Hematopoietic multipotent progenitor cell treated with erythropoietin and hydrocortisone succinate and interleukin-3 and kit ligand, for 17 days (in vitro differentiated cells): ENCODE measurements at places on chromosomes 1 and 21.

DNA sequence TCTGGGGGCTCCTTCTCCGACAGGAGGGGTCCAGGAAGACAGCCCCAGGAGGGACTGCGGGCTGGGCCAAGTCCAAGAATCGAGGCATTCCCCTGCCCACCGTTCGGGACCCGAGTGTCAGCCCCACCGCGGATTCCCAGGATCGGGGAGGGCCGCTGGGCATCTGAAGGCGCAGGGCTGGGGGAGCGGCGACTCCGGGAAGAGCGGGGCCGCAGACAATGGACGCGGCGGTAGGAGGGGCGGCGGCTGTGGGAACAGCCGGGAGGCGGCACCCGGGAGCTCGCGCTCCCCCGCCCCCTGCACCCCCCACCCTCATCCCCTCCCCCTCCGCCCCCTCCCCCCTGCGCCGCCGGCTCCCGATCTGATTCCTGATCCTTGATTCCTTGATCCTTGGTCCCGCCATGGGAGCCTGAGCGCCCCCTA is at the start of gene VANGL2:
TSS of gene VANGL2 (plus strand) at position 342 of the 423 bp plus-strand sequence. CDS start 15,274 bp downstream, outside the sequence.
- DNase-seq: no peak

DNA sequence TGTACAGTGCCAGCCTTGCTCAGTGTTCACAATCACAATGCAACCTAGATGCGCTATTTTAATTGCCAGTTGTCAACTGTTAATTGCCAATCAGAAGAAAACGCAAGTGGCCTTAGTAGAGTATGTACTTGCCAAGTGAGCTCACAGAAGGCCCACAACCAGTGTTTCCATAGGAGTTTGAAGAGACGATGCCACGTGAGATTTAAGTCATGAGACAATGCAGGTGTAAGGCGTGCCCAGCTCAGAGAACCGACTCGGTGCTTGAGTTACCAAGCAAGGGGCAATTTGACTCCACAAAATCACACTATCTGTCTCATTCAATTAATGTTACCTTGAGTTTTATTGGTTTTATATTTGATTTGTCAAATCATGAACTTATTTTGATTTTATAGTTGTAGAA is 65.6 kb downstream of the TEX35 start:
- no peak for DNase-seq

DNA sequence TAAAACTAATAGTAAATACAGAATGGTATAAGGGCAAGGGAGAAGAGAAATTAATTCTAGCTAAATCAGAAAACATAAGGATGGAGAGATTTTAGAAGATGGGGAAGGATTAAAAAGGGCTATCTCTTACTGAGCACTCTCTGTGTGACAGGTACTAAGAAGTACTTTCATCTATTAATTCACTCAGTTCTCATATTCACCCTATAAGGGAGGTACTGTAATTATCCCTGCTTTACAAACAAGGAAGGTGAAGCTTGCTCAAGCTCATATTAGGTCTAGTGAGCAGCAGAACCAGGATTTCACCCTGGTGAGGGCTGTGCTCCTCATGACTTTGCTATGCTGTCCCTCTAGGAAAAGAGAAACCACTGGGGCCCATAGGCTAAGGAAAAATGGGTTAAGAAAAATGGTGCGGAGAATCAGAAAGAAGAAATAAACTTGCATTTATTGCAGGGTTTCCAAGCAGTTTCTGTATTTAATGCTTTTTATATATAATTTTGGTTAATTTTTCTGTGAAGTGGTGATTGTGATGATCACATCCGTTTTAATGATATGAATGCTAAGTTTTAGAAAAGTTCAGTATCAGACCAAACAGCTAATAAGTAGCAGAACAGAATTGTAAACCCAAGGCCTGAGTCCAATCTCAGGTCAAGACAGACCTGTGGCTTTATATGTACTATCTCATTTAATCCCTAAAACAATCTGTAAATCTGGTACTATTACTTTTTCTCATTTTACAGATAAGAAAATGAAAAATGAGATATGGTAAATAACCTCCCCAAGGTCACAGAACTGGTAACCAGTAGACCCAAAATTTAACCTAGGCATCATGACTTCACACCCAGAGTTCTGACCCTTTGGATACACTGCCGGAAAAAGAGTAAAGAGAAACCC is 1.7 kb downstream of the PCNX2 start:
- DNase-seq: no peak

- no peak for DNase-seq
Observed at GRCh38 chr1:51693419-51694155, 76.7 kb downstream of the OSBPL9 start.

DNA sequence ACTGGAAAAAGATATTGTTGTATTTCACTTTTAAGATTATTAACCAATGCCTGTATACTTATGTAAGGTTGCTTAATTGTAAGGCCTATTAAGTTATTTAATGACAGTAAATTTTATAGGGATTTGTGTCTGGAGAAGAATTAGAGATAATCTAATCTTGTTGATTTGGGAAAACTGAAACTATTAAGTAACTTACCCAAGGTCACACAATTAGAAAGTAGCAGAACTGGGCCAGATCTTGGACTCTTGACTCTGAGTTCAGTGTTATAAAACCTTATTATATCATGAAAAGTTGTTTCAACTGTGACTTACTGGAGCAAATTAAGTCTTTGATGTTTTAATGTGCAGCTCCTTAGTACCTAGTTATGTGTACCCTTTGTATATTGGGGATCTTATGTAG is 38.5 kb downstream of the CAMTA1 start:
- no peak for DNase-seq

- DNase-seq: no peak
Observed at GRCh38 chr1:210293171-210293607, 35.5 kb upstream of the HHAT start.

- DNase-seq: peak; percentile 33
Observed at GRCh38 chr1:219174460-219175211, 958 bp downstream of the LYPLAL1 start.

GRCh38 chr21:39612233-39613040 is at the start of gene B3GALT5:
B3GALT5 (plus strand) TSS chr21:39612940; CDS start chr21:39660560, 47,620 bp downstream.
- DNase-seq: no peak

- no peak for DNase-seq
Observed at GRCh38 chr1:178531887-178532286, 19.0 kb downstream of the TEX35 start.

DNA sequence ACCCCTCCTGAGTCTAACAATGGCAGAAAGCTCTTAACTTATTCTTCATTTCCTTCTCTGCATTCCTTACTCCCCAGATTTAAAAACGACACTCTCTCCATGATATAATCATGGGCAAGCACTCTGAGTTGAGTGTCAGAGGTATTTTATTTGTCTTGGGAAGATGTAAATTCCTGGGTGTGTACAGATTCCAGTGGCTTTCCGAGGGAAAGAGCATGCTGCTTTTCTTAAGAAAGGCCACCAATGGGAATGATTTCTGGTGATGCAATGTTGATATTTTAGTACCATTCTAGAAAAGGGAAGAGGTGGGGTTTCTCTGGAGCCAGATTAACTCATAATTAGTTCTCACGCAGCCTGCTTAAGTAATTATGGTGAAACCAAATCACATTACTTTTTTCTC is 47.8 kb upstream of the BTG3 start:
- no peak for DNase-seq

- DNase-seq: no peak
Observed at GRCh38 chr1:201941420-201942128, 4.8 kb downstream of the LMOD1 start.

DNA sequence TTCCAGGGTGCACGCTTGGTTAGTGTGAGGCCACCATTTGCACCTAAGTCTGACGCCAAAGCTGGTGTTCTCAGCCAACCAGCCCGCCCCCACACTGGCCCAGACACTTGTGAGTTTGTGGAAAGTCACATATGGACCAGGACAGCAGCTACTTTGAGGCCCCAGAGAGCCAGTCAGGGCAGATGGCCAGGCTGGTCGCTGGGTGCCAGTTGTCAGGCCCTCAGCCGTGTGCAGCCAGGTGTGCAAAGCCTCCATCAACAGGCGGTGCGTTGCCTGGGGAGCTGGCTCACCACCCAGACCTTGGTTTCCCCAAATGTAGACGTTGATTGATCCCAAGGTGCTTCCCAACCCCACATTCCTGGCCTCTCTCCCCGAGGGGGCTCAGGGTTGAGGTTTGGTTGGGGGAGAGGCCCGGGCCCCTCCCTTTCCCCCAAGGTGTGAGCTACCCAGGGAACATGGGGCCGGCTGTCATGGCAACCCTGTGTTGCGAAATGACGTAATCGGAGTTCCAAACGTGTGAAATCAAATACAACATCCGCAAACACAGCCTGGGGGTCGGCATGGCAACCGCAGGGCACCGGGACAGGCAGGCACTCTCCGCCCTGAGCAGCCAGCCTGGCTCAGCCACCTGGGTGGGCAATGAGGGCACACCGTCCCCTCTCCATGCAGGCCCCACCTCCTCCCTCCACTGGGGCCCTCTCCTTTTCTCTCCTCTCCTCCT is 42.2 kb upstream of the WNT4 start:
- no peak for DNase-seq

GRCh38 chr1:111505641-111506119 is 2.2 kb upstream of the ADORA3 start:
- DNase-seq: no peak

- DNase-seq: no peak
Observed at GRCh38 chr1:109556563-109556962, 8.1 kb downstream of the GNAI3 start.

DNA sequence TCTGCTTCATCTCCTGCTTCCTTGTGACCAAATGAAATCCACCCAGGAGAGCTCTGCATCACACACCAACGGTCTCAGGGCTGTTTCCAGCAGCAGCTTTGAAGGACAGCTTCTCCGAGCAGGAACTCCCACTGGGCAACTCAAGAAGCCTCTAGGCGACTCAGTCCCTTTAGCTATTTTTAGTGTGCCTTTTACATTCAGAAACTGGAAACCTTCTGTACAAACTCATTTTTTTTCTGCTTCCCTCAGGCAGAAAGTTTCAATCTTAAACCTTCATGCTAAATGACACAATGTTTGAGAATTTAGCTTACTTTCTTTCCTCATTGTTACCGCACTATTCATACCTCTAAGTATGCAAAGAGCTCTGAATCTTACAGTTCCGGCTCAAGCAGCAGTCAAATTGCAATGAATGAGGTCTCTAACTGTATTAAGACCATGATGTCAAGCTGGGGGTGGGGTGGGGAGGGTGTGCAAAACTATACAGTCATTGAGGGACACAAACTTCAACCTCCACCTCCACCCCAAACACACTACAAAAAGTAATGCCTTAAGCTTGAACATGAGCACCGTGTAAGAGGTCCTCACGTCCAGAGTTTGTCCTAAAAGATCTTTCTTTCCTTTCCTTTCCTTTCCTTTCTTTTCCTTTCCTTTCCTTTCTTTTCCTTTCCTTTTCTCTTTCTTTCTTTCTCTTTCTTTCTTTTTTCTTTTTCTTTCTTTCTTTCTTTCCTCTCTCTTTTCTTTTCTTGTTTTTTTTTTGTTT is 16.4 kb upstream of the TARBP1 start:
- DNase-seq: no peak

GRCh38 chr1:119774746-119775490 is 6.2 kb upstream of the HMGCS2 start:
- no peak for DNase-seq

GRCh38 chr1:188594542-188595235 is 1765.9 kb downstream of the PLA2G4A start:
- DNase-seq: no peak

DNA sequence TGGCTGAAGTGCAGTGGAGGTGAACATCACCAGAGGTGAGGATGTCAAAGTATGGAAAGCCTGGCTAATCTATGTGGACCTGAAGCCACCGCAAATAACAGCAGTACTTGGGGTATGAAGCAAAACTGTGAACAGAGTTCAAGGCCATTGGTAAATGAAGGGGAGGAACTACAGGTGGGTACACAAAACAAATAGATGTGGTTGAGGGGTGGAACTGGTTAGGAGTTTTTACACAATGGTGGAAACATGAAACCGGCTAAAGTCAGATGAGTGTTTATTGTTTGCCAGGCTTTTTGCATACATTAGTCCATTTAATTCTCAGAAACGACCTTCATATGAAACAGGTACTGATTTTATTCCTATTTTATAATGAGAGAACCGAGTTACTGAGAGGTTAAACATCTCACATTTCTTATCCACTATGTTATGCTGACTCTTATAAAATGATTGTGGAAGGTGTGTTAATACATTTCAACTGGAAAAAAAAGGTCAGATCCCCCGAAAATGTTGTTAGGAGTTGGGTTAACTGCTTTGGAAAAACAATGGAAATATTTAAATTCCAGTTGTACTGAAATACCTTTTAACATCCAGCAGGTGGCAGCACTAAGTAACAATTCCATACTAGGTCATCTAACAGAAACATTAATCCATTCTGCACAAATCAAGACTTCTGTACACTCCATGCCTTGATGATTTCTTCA is 44.3 kb upstream of the GTF2B start:
- DNase-seq: peak; percentile 73

- DNase-seq: no peak
Observed at GRCh38 chr1:12384836-12385456, 155.1 kb downstream of the VPS13D start.

DNA sequence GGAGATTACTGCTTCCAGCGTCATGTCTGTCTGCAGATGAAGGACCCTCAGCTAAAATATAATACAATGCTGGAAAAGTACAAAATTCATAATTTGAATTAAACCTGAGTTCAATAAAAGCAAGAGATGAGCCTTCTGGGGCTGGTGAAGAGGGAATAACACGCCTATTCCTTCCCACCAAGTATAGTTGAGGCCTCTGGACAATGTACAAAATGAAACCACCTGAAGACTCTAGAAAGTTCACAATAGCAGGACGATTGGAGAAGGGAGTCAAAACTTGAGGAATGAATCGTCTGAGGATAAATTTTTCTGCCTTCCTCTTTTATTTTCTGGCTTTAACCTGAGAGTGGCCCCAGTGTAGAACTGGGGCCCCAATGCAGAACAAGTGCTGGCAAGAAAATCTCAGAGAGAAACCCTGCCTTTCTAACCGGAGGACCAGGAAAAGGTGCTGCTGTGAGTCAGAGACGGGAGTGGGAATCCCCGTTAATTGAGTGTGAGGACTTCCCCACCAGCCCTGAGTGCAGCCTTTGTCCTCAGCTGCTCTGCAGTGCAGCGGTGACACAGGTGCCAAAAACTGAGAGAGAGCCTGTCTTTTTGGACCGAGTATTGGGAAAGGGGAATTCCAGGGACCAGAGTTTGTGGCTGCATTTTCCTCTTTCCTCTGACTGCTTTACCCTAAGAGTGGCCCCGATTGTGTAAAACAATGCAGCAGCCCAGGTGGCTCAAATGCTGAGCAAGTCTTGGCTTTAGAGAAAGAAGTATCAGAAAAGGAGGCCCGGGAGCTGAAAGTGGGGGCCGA is 264.9 kb downstream of the DYRK1A start:
- no peak for DNase-seq

DNA sequence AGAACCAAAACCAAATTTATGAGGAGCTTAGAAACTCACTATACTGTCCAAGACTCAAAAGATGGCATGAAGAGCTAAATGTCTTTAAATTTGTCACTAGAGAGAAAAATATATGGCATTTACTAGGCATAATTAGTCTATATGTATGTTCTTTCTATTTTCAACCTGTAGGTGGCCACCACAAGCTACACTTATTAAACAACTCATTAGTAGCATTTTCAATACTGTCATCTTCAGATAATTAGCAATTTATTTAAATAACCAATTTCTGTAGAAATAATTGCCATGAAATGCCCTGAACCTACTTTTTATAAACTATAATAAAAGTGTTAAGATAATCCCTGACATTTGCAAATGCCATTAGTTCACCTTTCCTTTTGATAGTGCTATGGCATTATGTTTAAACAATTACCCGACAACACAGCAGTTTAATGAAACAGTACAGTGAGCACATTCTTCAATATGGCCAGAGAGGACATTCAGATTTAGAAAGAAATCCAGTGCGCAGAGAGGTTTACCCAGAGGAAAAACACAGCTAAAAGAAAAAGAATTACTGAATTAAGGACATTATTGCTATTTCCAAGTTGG is 522.5 kb downstream of the PTBP2 start:
- DNase-seq: no peak
